ENCODE measurements at places on chromosomes 12 and 14.

- DNase-seq = no peak
Measured at GRCh38 chr12:109961201-109961600, 35.0 kb downstream of the GIT2 start.

GRCh38 chr12:95326445-95326844 is 108.8 kb downstream of the VEZT start:
- DNase-seq = no peak

- DNase-seq = no peak
Measured at GRCh38 chr12:11916113-11916512, 154.6 kb upstream of the BCL2L14 start.

- no peak for DNase-seq
Measured at GRCh38 chr12:38585086-38585485, 268.5 kb downstream of the ALG10B start.

DNA sequence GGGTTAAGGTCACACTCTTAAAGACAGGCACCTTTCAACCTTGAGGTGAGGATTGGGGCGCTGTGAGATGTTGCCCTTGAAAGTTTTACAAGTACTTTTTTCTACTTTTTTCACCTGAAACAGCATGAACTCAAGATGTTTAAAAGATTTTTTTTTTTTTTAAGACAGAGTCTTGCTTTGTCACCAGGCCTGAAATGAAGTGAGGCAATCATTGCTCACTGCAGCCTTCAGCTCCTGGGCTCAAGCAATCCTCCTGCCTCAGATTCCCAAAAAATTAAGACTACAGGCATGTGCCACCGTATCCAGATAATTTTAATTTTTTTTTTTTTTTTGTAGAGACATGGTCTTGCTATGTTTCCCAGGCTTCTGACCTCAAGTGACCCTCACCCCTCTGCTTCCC is 243.9 kb downstream of the DIO2 start:
- no peak for DNase-seq

- DNase-seq = no peak
Measured at GRCh38 chr12:18217966-18218365, 43.4 kb upstream of the PIK3C2G start.

GRCh38 chr14:55752580-55753390 is 172.8 kb downstream of the KTN1 start:
- DNase-seq = no peak
